CD4-positive, alpha-beta T cell treated with Interleukin-6 at 100 ng/mL for 8 hours (primary cell): ENCODE measurements at places on chromosomes 7 and 10.

GRCh38 chr7:29604702-29605101 lies 41.1 kb downstream of the PRR15 start:
- no peak for DNase-seq

DNA sequence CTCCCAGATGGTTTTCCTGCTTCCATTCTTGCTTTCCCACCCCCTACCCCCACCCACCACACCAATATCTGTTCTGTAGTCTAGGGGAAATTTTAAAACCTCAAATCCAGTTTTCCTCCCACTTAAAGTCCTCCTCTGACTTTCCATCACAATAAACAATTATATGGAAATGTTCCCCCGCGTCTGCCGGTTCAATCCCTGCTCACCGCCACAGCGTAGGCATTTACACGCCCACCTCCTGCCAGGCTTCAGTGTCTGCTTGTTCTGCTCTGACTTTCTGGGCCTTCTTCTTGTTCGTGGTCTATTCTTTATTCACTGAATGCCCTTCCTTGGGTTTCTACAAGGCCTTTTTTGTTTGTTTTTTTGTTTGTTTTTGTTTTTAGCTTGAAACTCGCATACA lies 633.0 kb upstream of the MKI67 start:
- DNase-seq = no peak

GRCh38 chr7:29255199-29255878 lies 60.8 kb downstream of the CHN2 start:
- DNase-seq = no peak

GRCh38 chr10:119233821-119234220 lies 26.4 kb downstream of the GRK5 start:
- no peak for DNase-seq

DNA sequence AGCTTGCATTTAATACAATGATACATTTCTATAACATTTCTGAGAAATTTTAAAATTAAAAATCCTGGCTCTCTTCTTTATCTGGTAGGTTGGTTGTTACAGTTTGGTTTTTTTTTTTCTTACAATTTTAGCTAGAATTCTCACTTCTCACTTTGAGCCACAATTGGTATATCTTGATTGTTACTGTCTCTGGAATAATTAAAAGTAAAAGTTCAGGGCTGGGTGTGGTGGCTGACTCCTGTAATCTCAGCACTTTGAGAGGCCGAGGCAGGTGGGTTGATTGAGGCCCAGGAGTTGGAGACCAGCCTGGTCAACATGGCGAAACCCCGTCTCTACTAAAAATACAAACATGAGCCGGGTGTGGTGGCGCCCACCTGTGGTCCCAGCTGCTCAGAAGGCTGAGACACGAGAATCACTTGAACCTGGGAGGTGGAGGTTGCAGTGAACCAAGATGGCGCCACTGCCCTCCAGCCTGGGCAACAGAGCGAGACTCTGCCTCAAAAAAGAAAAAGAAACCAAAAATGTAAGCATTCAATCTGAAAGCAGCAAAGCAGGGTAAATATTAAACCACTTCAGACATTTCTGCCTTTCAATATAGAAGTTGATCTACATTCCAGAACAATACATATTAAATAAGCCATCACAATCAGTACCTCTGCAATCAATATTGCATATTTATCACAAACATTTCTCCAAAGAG lies 88.6 kb upstream of the PFKP start:
- no peak for DNase-seq
